ENCODE measurements at places on chromosomes 3 and 15.

DNA sequence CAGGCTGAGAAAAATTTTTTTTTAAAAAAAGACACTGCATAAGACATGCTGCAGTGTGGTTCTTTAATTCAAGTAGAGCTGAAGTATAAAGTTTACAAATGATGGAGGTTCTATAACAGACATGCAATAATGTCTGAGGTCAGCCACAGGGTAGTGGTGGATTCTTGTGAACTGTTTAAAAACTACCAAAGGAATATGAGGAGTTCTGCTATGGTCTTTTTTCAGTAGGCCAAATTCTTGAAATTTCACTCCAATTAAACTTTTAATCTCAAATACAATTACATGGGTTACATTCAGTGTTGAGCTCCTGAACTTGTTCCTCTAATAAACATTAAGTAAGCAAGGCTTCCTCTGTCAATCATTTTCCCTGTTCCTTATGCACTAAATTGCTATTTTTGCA, 122.7 kb downstream of the PLD1 start:
- DNase-seq = no peak

- no peak for DNase-seq
Observed at GRCh38 chr3:30836141-30836540, 58.3 kb downstream of the GADL1 start.

DNA sequence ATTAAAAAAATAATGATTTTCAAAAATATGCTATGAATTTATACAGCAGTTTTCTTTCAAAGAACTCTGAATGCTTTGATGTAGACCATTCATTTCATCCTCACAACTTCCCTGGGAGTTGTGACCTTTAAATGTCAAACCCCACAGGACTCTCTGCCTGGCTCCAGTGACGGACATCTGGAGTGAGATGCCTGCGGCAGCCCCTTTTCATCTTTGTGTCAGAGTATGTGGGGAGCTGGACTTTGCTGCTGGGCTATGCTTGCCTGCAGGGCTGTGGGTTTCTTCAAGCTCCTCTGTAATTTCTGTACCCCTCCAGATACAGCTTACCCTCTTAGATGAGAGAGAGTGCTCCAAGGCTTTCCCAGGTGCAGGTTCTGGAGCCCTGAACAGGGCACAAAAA, 70.6 kb upstream of the RASGRP1 start:
- no peak for DNase-seq

GRCh38 chr3:191158815-191159214, 40.2 kb upstream of the OSTN start:
- no peak for DNase-seq

- DNase-seq = no peak
Observed at GRCh38 chr3:150327678-150328653, 80.1 kb upstream of the TSC22D2 start.

- no peak for DNase-seq
Observed at GRCh38 chr3:181265750-181266333, 276.3 kb upstream of the DNAJC19 start.

DNA sequence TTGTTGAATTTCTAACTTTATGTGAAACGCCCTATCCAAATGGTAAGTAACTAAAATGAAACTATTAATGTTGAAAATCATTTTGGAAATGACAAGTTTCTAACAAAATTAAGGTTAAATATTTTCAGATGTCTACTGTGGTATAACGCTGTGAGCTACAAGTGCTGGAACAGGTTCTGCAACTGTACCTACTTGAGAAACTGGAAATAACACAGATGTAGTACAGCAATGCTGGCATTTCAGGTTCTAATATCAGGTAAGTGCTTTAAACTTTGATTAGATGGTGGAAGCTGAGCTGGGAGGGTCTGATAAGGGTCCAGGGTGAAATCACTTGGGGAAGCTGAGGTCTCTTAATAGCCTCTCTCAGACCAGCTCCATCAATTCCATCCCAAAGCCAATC, 315.1 kb downstream of the STXBP5L start:
- DNase-seq = no peak

DNA sequence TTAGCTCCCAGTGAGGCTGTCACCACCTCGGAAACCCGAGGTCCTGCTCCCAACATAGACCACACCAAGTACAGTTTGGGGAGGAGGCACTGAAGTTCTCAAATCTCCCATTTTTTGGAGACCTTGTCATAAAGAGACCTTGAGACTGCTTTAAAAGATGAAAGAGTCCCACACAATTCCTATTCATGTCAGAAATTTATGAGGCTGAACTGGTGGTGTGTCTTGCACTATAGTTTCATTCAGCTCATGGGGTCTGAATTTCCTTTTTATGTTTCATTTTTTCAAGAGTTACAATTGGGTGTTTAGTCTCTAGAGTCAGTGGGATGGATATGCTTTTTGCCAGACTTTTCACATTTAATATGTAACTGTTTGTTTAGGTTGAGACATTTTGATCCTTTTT, 318.1 kb upstream of the LRRFIP2 start:
- no peak for DNase-seq

DNA sequence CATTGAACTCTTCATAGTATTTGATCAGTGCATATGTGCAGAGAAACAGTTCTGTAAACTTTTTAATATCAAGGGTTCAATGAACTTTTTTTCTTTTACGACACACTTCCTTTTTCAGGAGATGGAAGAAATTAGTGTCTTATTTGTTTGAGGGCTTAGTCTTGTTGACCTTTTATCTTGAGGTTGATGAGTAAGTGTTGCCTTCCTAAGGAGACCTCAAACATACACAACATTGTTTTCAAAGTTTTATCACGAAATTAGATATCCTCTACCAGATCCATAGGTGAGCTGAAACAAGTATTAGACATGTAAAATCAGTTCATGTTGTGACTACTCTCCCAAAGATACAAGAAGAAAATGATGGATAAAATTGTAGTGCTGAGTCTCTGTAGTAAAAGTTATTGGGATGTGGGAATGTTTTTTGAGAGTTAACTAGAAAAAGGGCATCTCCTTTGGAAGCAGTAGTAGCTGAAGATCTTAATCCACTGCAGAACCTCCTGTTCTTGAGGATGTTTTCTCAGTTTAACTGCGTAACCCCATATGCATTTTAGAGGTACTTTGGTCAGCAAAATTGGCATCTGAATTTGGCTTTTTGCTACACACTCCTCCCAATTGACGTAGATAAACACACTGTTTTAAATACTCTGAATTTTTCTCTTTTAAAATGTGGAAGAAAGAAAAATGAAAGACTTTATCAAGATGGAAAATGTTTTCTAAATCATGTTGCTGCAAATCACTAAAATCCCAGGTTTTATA, 116.8 kb downstream of the GALK2 start:
- DNase-seq = no peak

GRCh38 chr15:69627548-69628158, 175.0 kb downstream of the RPLP1 start:
- DNase-seq = no peak

DNA sequence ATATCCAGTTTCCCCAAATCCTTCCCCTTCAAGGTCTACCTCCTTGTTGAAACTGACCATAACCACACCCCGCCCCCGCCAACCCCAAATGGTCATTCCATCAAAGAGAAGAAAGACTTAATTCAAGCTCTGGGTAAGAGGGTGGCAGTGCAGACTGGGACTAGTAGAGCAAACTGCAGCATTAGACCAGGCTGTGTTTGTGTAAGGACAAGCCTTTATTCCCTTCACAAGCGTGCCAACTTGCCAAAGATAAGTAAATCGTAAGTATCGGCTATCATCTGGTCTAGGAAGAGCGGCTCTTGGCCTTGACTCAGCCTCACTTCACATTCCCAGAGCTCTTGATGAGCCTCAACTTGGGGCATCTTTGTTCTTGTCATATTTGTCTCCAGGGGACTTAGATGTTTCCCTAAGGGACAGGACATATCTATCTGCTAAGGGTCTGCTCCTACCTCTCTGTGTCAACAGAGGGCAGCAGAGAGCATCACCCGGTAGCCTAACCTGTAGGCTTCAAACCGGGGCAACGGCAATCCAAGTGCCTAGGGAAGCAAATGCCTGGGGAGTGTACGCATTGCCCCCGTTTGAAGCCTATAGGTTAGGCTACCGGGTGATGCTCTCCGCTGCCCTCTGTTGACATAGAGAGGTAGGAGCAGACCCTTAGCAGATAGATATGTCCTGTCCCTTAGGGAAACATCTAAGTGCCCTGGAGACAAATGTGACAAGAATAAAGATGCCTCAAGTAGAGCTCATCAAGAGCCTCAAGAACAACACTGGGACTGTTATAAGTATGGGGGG, 8.9 kb upstream of the MAP3K13 start:
- peak; percentile 38 for DNase-seq

GRCh38 chr15:62938825-62939224, 103.7 kb upstream of the TPM1 start:
- no peak for DNase-seq

DNA sequence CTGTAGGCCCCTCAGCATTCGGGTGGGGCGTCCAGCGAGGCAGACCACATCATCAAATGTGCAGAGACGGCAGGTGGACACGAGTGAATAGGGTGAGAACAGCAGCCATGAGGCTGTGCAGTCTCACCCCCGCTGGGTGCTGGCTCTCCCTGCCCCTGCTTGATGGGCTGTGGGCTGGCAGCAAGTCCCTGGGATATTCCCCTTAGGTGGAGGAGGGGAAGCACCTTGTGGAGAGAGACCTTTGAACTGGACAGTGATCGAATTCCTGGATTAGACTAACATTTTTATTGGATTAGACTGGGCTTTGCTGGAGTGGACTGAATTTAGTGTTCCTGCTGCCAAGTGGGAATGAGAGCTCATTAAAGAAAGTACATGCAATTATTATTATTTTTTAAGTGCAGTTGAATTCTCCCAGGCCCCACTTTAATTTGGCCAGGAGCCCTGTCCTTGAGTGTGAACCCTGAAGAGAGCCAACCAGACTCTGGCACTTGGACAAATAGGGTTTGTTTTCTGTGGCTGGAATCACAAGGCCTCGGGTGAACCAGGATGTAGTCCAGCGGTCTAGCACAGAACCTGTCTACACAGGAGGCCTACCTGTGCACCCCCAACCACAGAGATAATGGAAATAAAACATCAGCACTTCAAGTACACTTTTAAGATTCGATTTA, 193.1 kb downstream of the ABHD5 start:
- no peak for DNase-seq

DNA sequence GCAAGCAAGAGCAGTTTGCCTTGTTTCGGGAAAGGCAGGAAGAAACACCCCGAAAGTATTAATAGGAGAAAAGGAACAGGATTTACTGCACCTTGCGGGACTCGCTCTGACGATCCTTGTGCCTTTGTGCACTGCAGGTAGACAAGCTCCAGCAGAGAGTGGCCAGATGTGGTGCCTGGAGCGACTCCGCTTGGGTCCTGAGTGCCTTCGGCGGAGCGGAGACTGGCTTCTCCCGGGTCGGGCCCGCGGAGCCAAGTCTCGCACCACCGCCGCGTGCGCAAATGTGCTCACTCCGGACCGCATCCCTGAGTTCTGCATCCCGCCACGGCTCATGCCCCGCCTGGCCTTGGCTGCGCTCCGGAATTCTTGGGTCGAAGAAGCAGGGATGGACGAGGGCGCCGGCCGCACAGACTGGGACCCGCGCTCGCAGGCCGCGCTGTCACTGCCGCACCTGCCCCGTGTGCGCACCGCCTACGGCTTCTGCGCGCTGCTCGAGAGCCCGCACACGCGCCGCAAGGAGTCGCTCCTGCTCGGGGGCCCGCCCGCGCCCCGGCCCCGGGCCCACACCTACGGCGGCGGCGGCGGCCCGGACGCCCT, 769 bp downstream of the C2CD4A start:
- DNase-seq = no peak

GRCh38 chr15:66046751-66047150, 177.5 kb downstream of the RAB11A start:
- no peak for DNase-seq

- no peak for DNase-seq
Observed at GRCh38 chr3:131811481-131811880, 223.3 kb downstream of the CPNE4 start.
